NCI-H1105 treated with DMSO at 0.1 percent for 48 hours (cell line): ENCODE measurements at places on chromosomes 13 and 19.

DNA sequence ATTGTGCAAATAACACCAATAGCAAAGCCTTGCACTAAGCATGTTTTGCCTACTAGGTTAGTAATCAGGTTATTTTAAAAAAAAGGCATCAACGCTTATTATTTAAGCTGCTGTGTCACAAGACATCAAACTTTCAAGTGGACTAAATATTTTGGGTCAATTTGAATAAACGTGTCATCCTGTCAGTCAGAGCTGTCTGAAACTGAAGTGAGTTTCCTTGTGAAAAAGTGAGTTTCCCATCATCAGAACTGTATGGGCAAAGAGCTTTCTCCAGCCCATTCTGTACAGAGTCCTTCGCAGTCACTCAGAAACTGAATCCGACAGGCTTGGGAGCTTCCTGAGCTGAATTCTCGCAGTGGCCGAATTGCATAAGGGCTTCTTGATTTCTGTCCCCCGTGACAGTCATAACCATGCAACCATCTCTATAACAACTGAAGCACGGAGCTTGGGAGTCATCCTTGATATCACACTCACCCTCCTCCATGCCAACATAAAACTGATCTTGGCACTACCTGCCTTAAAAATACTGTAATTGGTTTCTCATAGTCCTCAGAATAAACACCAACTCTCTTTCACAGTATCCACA is 139.8 kb downstream of the MIPEP start:
- DNase-seq = no peak

DNA sequence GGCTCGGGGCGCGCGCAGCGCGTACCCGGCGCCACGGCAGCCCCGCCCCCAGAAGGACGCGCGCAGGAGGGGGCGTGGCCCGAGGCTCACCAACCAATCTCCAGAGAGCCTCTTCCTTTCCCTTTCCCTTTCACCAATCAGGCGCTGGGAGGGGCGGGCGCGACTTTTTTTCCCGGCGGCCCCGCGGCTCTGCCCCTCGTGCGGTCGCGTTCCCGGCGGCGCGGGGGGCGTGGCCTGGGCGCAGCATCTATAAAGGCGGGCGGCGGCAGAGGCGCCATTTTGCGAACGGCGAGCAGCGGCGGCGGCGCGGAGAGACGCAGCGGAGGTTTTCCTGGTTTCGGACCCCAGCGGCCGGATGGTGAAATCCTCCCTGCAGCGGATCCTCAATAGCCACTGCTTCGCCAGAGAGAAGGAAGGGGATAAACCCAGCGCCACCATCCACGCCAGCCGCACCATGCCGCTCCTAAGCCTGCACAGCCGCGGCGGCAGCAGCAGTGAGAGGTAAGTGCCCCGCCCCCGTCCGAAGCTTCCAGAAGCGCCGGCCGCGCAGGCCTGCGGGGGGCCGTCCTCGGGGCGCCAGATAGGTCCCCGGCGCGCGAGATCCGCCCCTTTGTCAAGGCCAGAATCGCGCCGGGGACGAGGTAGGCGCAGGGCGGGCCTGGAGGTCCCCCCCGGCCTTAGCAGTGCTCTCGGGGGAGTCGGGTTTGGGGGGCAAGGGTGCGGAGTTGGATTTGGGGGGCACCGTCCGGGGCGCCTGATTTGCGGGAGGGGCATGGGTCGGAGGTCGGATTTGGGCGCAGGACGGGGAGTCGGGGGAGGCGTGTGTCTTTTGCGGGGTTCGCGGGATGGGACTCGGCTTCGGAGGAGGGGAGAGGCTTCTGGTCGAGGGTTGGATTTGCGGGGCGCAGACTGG is 12.5 kb downstream of the PEAK3 start:
- DNase-seq = peak; percentile 97

DNA sequence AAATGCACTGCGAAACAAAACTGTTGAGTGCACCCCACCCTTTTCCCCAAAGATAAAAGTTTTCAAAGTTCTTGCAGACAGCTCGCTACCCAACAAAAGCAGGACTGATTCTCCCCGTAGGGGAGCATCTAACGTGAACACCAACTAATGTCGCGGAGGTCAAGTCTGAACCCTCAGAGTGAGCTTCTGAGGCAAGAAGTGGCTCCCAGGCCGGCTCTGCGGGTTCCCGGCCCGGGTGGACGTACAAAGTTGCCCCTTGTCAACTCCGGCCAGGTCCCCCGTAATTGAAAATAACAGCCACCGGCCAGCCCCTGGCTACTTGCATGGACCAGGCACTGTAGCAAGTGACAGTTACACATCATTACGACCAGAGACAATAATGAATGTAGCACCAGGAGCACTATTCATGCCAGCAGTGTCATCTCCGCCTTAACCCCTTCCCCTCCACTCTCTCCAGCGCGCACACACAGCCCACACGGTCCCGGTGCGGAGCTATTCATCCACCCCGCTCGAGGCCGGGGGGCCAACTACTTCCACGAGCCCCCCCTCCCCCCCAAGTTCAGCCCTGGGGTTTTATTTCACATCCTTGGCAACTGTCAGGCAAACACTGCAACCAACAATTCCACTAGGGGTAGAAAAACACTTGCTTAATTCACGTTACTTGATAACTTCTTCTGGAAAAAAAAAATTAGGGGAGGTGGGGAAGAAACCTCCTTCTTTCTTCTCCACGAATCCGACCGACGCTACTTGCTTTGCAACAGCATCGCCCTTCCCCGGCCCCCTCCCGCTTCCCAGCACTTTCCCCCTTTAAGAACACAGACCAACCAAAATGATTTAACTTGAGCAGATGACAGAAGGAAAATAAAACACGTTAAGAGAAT is 1.2 kb downstream of the KLF12 start:
- DNase-seq = no peak

DNA sequence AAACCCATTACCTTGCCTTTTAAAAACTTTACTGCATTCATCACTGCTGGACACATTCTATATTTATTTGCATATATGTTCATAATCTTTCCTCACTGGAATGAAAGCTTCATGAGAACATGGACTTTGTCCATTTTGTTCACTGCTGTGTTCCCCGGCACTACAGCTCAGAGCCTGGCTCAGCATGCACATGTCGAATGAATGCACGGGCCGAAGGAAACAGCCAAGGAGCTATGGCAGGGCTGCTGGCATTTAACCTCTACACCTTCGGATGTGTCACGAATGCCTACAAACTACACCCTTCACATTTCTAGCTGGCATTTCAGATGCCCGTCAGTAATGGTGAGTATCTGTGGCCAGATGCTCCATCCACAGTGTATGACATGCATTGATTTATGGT is 7.6 kb downstream of the MTIF3 start:
- no peak for DNase-seq

GRCh38 chr13:37481011-37481884 is 117.3 kb downstream of the POSTN start:
- peak; percentile 59 for DNase-seq

DNA sequence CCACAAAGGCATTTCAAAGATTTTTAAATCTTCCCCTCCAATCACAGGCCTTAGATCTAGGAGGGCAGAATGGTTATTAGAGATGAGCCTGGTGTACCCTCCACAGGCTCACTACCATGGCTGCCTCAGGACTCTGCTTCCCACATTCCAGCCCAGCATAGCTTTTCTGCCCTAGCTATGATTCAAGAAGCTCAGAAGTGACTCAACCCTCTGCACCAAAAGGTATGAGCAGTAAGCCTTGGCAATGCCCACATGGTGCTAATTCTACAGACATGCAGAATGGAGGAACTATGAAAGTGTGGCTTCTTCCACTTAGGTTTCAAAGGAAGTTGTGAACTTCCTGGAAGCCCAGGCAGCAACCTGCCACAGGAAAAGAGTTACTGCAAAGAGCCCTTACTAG is 786.2 kb downstream of the SLITRK6 start:
- DNase-seq = no peak

GRCh38 chr13:41413872-41414271 is 43.5 kb upstream of the RGCC start:
- DNase-seq = no peak

- DNase-seq = no peak
Observed at GRCh38 chr19:30310602-30311263, 61.5 kb upstream of the ZNF536 start.

DNA sequence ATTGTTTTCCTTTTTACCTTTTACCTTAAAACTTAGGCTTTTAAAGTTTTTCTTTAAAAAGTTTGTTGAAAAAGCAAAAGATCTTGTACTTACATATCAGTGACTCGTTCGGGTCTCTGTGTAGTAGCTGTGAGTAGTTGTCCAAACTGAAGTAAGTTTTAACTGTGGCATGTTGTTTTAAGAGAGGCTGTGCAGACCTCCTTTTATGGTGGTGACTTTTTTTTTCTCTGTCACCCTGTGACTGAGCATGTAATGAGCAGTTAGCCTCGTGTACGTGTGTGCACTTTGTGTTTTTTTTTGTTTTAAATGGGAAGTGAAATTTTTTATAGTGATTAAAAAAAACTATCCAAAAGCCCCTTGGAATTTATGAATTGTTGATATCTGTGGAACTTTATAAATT is at the start of gene GPR183:
Gene GPR183 (minus strand): TSS at position 153 of the 400 bp plus-strand sequence. CDS start 11,254 bp downstream, outside the sequence.
- DNase-seq = no peak

DNA sequence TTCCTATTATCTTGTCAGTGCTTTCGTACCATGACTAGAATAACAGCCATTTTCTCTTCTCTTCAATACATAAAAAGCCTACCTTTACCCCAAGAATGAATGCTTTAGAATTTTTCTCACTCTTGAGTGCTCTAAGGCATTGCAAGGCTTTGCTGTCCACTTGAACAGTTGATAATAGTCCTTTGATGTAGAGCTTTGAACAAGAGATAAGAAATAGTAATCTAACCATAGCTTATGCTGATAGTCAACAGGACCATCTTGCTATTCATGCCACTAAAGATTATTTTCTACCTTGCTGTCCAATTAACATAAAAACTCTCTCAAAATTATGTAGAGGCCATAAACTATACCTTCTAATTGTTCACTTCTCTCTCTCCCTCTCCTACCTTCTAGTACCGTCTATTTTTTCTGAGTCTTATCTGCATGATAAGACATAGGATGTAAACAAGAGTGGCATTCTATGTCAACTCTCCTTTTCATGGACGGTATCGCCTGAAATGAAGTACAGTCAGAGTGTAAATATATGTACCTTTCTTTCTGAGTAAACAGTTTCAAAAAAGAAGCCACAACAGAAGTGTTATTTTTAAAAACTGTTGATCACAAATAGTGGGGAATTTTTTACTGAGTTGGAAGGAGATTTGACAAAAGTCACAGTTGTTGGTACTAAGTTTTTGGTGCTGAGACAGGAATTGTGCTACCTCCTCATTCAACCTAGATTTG is 297.9 kb downstream of the NDFIP2 start:
- no peak for DNase-seq

GRCh38 chr19:55146705-55147273 is 2.2 kb downstream of the TNNT1 start:
- DNase-seq = peak; percentile 74

GRCh38 chr13:40672765-40673397 is 6.4 kb upstream of the FOXO1 start:
- no peak for DNase-seq
